ENCODE measurements at places on chromosomes 7 and 10.
A peak's percentile ranks its signal among the peaks of the same experiment; 100 is the strongest.

DNA sequence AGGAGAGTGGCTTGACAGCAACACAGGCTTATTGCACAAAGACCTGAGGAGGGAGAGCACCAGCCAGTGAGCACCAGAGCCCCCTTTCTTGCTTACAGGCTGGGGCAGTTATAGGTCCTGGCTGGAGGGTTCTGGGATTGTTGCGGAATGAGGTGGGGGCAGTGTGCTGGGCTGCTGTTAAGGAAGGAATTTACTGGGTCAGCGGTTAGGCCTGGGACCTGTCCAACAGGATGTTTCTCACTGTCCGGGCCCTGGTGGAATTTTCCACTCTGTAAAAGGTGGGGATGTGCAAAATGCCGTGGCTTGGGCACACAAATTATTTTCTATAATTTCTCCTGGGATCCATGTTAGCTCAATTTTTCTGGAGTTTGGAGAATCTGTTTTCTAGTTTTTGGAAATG, 757.3 kb downstream of the TYW1 start:
- no peak for DNase-seq

- no peak for DNase-seq
These were observed 132.5 kb downstream of the LSM5 start for GRCh38 chr7:32357535-32358277.

GRCh38 chr7:151432658-151433521, 7.1 kb downstream of the CRYGN start:
- DNase-seq, result peak; percentile 56

- no peak for DNase-seq
These were observed 252.6 kb upstream of the MTPN start for GRCh38 chr7:136229790-136230189.

- DNase-seq, result no peak
These were observed 9.3 kb downstream of the TCAF1 start for GRCh38 chr7:143892527-143893300.

Data from stimulated activated CD4-positive, alpha-beta T cell treated with anti-CD3 and anti-CD28 coated beads, Interleukin-4, amount 100 ng/mL, for 48 hours (primary cell).